Hematopoietic multipotent progenitor cell treated with erythropoietin and hydrocortisone succinate and interleukin-3 and kit ligand, for 17 days (in vitro differentiated cells): ENCODE measurements at places on chromosomes 6 and 20.

GRCh38 chr20:34022839-34023234 lies 29.1 kb downstream of the RALY start:
- no peak for DNase-seq

DNA sequence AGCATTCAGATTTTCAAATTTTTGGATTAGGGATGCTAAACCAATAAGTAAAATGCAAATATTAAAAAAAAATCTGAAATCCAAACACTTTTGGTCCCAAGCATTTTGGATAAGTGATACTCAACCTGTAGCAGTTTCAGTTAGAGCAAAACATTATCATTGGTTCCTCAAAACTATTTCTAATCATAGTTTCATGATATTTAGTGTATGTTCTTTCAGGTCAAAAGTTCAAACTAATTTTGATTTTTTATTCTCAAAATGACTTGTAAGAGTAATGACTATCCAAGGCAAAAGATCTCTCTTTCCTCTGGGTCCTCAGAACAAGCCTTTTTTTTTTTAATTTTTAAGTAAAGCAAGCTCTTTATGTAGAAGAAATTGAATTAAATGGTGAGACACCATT lies 64.0 kb upstream of the TFB1M start:
- DNase-seq: no peak

GRCh38 chr6:138331444-138331843 lies 46.3 kb upstream of the SMIM28 start:
- no peak for DNase-seq

- DNase-seq: no peak
Observed at GRCh38 chr6:98578016-98578415, 256.4 kb upstream of the POU3F2 start.

DNA sequence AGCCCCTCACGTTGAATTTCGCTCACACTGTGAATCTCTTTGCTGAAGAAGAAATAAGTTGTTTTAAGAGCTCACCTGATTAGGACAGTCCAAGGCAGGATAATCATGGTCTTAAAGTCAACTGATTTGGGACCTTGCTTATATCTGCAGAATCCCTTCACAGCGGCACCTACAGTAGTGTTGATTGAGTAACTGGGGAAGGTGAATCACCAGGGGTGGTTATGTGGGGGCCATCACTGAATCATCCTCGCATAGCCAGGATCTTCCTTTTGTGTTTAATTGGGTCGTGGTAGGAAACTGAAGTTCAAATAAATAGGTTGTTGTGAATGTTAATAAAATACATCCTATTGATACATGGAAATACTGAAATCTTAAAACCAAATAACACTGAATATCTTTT lies 20.2 kb upstream of the MICA start:
- DNase-seq: no peak

DNA sequence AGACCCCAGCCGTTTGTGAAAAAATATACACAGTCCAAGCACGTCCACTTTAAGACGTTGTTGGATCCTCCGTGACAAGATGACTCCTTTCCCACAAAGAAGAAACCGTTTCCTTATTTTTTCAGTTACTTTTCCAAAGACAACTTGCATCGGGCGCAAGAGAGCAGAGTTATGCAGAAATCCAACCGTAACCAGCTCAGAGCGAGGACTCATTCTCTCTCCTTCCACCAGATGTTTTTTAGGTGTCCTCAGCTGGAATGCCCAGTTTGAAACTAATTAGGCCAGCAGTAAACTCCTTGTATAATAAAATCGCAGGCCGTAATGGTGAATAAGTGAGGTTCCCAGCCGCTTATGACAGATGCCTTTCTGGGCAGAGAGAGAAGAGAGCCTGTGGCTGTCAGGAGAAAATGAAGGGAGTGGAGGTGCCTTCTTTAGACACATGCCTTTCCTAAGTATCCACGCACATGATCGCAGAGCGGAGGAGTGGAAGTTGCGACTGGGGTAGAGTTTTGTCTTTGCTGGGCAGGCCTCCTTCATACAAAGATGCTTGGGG lies 2.8 kb downstream of the EYA2 start:
- no peak for DNase-seq

DNA sequence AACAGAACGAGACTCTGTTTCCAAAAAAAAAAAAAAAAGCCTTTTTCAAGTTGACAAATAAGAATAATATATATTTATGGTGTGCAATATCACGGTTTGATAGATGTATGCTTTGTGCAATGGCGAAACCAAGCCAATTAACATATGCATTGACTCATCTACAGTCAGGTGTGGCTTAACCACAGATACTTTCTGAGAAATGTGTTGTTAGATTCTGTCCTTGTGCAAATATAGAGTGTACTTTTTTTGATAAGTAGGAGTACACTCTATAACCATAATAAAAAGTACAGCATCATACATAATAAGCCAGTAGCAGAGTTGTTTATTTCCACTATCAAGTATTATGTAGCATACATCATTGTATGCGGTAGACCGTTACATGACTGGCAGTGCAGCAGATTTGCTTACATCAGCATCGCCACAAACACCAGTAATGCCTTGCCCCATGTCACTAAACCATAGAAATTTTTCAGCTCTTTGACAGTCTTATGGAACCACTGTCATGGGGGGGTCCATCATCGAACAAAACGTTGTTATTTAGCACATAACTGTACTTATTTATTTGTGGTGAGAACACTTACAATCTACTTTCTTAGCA lies 59.2 kb downstream of the TMEM170B start:
- no peak for DNase-seq

GRCh38 chr6:158544428-158544827 lies 15.5 kb upstream of the TMEM181 start:
- DNase-seq: no peak

- no peak for DNase-seq
Observed at GRCh38 chr6:20919677-20920385, 385.6 kb downstream of the CDKAL1 start.
